Activated T-helper 2 cell treated with anti-CD3 and anti-CD28 coated beads, Interferon-gamma antibody, Interleukin-2, Interleukin-4, amounts not matched to agents 10 μg/mL and 5 μg/mL and 100 μg/mL, durations not matched to agents 14 hours and 24 hours and 36 hours (primary cell): ENCODE measurements at places on chromosomes 13 and 19.

- DNase-seq = no peak
These were observed 18.2 kb downstream of the ARHGAP33 start for GRCh38 chr19:35793381-35794165.

DNA sequence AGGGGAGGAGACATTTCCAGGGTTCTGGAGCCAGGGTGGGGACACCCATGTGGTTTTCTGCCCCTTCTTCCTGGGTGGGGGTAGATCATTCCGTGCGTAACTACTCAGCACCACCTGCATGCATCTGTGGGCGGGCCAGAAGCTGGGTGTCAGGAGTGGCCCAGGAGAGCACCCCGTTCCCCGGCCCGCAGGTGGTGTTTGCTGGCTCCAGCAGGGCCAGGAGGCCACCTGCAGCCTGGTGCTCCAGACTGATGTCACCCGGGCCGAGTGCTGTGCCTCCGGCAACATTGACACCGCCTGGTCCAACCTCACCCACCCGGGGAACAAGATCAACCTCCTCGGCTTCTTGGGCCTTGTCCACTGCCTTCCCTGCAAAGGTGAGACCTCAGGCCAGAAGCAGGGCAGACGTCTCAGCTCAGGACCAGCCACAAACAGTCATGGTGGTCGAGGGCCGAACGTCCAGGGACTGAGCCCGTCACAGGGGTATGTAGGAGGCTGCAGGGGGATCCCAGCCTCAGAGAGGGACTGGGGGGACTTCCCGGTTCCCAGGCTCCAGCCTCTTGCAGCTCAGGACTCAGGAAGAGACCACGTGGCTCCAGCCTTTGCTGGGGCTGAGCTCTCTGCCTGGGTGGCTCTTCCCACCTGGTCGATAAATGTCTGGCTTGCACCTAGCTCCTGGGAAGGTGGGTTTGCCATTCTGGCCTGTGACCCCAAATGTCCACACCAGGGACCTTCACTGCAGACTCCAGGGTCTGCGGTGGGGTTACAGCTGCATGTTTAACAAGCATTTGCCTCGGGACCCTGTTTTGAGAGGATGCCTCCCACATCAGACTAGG is 1.6 kb downstream of the FSTL3 start:
- no peak for DNase-seq

DNA sequence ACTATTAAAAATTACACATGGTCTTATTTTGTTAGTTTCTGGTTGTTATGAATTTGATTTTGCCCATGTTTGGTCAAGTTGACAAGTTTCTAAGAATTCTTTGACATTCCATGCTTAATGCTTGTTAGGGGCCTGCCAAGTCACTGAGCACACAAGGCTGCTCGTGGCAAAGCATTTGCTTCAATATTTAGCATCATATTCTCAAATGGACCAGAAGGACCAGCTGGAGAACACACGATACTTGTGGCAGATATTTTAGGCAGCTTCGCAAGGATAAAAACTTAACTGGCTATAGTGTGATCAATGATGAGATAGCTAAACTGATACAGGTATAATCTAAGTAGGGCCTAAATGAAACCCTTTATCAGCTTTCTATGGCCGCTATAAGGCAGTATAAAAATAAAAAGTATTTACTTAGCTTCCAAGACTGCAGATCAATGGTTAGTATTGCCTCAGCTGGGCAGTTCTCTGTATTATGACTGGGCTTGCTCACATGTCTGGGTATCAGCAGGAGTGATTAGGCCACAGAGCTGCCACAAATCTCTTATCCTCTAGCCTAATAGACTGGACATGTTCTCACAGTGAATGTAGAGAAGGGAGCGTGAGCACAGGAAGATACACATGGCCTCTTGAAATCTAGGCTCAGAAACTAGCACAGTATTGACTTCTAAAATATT is 155.9 kb upstream of the SPRY2 start:
- no peak for DNase-seq

GRCh38 chr13:28794396-28794795 is 25.7 kb upstream of the MTUS2 start:
- DNase-seq = no peak

- peak; percentile 64 for DNase-seq
These were observed at the start of gene GPI for GRCh38 chr19:34364830-34365462. Gene GPI (plus strand): TSS chr19:34365196. CDS start chr19:34365267, 71 bp downstream.

GRCh38 chr13:39378306-39378705 is 224.7 kb downstream of the LHFPL6 start:
- DNase-seq = no peak
